ENCODE measurements at places on chromosomes 1 and 21. TPM values are rescaled to one million over a fixed set of nuclear protein-coding genes. Genes with fewer than 3 reads are reported as not detected.

- DNase-seq, result peak; percentile 39
Measured at GRCh38 chr1:17966341-17966740, 141.3 kb upstream of the IGSF21 start.

DNA sequence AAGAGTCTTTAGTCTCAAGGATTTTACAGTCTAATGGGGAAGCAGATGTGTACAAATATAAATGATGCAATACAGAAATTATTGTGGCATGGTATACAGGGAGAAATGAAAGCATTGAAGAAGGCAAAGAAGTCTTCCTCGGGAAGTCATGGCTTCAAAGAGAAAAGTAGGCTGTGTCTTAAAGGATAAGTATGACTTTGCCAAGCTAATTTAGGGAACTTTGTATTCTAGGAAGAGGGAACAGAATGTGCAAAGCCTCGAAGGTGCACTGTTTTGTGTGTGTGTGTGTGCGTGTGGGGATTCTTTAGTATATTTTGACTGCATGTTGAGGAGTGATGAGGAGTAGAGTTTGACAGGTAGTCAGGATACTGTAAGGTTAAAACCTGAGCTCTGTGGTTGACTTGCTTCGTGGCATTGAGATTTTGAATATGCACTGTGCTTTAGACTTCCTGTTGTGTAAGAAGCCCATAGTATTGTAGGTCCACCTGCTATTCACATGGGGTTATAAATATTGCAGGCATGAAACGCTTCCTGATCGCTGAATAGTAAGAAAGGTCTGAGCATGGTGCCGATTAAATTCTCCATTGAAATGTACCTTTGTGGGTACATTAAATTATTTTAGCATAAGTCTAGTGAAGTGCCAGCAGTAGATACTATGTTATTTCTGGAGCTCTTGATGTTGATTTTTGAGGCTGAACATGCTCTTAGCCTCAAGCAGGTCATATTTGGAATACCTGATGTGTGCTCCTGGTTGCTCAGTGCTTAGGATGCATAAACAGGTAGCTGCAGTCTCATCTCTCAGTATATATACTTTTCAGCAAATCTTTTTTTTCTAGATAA is 8.0 kb downstream of the SMAP2 start:
- DNase-seq, result no peak

DNA sequence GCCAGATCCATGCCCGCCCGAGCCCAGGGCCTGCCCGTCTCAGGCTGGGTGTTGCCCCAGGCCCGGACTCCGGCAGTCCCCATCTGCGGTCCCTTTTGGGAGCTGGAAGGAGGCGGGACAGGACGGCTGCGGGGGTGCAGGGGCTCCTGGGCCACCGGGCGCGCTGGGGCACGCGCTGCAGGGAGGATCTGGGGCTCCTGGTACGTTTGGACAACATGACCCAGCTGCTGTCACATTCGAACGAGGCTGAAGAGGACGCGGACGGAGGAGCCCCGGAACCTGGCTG is 6.6 kb upstream of the CALML6 start:
- no peak for DNase-seq

GRCh38 chr1:209404577-209404976 is 178.9 kb upstream of the CAMK1G start:
- DNase-seq, result no peak

DNA sequence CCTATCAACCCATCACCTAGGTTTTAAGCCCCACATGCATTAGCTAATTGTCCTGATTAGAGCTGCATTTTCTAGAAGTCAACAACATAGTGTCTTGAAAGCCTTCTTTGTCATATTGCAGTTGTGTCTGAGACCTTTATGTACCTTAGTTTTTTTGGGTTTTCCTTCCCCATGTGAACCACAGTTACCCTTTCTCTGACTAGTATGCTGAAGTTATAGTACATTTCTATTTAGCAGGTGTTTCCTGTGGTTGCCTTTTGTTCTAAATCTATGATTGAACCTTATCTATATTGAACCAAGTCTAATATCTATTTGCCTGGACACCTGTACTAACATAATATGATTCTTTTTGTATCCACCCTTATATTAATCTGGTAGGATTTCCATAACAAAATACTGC is 135.6 kb downstream of the ST6GALNAC3 start:
- DNase-seq, result no peak

DNA sequence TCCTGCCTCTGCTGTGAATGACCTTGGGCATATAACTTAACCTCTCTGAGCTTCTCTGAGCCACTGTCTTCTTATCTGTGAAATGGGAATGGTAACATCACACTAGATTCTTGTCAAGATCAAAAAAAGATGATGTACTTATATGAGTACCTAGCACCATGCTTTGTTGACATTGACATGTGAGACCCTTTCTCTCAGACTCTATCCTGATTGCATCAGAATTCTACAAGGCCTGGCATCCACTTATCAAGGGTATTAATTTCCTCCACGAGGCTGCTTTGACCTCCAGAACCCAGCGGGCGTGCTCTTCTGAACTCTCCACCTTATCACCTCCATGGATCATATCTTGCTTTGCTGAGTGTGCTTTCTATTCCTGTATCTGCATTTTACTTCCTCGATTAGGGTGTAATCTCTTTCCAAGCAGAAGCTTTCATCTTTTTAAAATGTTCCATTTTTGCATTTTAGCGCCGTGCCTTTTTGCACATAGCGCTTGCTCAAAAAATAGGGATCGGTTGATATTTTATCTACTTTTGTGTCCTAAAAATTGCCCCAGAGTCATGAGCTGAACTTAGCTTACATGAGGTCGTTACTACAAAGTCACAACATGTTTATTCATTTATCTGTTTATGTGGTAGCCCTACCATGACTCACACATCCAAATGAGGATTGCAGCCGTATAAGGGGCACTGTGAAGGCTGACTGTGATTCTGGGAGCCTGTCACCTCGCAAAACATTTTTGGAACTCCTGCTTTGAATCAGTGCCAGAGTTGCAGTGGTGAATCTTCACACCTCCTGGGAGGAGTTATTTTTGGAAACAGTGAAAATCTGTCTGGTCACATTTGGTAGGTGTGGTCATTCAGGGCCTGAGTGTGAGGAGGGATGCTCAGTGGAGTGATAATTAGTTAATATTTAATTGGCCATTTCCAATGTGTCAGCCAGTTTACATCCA is 63.2 kb downstream of the IER5 start:
- no peak for DNase-seq

- no peak for DNase-seq
Measured at GRCh38 chr1:176643536-176643935, 180.6 kb downstream of the PAPPA2 start.

GRCh38 chr1:187566354-187566753 is 737.6 kb downstream of the PLA2G4A start:
- no peak for DNase-seq

- no peak for DNase-seq
Measured at GRCh38 chr1:156409439-156409838, 40.4 kb downstream of the RHBG start.

- no peak for DNase-seq
Measured at GRCh38 chr1:3051270-3052268, 17.4 kb upstream of the PRDM16 start.

GRCh38 chr1:115783311-115783710 is 14.8 kb upstream of the CASQ2 start:
- no peak for DNase-seq

DNA sequence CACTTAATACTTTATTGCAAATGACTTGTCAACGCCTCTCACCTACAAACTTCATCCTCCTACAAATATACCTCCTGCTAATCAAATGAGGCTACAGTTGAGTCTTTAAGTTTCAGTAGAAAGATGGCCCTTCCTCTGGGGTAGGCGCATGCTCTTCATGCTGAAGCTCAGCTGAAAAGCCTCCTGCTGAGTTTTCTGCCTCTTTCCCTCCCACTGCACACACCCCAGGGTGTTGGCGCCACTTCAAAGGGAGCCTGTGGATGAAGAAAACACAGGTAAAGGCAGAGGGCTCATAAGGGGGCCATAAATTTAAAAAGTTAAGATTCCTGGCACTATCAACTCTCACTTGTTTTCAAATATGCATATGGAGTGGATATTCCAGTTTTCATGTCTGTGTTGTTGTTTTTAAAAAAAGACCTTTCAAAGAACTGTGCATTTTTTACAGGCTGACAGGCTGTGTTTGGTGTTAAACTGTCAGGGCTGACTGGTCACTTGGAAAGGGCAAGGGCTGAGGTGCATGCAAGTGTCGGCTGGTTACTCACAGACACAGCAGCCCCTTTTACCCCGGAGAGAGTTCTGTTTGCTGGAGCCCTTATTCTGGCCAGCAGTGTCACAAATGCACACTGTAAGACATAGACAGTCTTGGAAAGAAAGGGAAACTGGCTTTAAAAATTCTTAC is 42.9 kb upstream of the LGALS8 start:
- DNase-seq, result no peak

DNA sequence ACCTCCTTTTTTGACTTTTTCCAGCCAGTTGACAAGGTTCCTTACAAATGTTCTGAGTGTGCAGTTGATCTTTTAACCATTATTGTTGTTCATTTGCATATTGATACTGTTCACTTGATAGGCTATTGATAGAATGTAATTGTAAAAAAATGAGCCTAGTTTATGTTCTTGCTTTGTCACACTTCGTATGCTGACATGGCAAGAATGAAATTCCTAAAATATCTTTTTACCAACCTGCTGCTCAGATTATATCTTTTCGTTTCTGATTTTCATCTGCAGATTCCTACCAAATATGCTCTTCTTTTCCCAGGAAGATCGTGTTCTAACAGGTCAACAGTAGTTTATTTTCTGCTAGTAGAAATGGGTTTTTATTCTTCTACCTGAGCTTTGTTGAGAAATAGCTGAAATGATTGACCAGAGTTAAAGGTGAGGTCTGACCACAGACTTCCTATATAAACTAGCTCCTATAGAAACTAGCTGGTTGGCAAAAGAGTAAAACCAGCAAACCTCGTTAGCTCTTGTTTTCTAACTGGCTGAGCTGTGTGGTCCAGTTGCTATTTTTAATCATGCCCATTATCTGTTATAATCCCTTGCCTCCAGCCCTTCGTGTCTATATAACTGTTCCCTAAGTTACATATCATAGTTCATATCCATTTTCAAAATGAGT is 174.8 kb downstream of the HS2ST1 start:
- no peak for DNase-seq

- DNase-seq, result no peak
Measured at GRCh38 chr1:68229650-68230483, 2.5 kb downstream of the WLS start.

DNA sequence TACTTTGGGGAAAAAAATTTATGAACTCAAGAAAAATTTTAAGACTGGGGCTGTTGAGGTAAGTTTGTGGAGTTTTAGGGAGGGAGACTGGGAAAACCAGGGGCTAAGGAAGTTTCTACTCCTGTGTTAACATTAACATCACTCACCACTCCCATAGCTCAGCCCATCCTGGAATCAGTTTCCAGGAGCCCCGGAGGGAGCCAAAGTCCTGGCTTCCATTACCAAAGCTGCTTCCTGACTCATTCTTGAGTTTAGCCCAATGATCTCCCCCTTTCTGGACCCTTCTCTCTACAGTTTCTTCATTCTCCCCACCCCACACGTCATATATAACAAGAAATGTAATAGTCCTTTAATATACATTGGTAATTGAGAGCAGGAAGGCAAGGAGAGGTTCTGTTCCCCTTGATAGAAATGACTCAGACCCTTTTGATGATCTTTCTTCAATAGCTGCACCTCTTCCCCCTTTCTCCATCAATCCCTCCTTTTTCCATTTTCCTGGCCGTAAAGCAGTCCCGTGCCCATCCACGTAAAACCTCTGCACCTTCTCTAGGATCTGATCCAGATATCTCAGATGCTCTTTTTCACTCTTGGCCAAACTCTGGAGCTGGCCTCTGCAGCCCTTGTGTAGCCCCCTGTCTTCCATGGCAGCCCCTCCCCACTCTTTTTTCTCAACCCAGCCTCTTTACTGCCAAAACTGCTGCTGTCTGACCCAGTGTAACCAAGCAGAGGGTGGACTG is 4.6 kb upstream of the PIAS3 start:
- DNase-seq, result peak; percentile 64

DNA sequence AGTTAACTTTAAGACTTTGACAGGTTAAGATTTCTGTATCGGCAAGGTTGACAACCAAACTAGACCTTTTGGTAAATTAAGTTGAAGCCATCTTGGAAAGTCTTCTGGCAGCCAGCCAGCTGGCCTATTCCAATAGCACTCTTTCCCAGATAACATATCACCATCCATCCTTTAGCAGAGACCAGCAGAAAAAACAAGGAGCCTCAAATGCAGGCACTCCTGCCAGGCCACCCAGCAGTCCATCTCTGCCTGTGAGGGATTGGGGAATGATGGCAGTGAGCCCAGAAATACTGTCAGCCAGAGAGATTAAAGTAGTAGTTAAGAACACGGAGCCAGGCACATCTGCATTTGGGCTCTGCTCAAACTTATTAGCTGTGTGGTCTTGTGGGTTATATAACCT is 19.4 kb downstream of the ZBTB40 start:
- no peak for DNase-seq

DNA sequence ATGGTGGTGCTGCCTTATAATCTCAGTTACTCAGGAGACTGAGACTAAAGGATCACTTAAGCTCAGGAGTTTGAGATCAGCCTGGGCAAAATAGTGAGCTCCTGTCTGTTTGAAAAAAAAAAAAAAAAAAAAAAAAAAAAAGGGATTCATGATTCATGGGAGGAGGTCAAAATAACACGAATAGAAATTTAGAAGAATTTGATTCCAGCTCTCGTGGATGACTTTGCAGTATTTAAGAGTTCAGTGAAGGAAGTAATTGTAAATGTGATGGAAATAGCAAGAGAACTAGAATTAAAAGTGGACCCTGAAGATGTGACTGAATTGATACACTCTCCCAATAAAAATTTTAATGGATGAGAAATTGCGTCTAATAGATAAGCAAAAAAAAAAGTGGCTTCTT is 15.8 kb downstream of the AUNIP start:
- no peak for DNase-seq

- no peak for DNase-seq
Measured at GRCh38 chr1:3906672-3907020, 6.6 kb upstream of the C1orf174 start.

DNA sequence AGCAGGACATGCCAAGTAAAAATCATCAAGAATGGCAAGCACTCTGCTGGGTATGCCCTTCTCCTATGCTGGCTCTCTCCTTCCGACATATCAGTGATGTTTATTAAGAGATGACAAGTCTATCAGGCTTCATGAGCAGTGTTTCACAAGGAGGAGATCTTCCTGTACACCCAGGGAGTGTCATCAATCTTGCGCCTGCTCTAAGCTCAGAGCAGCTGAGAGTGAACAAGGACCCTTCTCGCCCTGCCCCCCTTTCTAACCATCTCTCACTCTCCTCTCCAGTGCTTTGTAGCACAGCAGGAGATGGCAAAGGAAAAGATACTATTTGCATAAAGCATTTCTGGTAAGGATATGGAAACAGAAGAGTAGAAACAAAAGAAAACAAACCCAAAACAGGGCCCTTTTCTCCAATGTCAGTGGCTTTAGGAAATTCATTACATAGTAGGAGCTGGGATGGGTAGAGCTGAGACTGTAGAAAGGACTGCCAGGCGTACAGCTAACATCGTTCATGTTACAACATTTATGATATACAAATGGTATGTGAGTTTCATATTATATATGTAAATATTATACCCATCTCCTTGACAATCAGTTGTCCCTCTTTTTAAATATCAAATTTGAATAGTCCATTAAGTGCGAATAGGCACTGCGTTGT is 201.7 kb downstream of the NUF2 start:
- DNase-seq, result no peak

- DNase-seq, result no peak
Measured at GRCh38 chr1:211641942-211642341, 33.5 kb downstream of the NEK2 start.

Gene PCP4
- total RNA-seq, result not detected

Gene NADK
- total RNA-seq, result 32.7 TPM

Gene RNF187
- total RNA-seq, result 167 TPM

Gene TMEM125
- not detected for total RNA-seq

Gene C4BPA
- not detected for total RNA-seq

Gene IL10RB
- total RNA-seq, result 6.1 TPM

Gene HMGN2
- total RNA-seq, result 157 TPM

Gene GLUL
- 1,167 TPM for total RNA-seq

Gene S100A7
- total RNA-seq, result 0.60 TPM

Gene AUNIP
- total RNA-seq, result 0.26 TPM

Gene IKBKE
- 0.45 TPM for total RNA-seq

Data from psoas muscle (tissue), 8 donors.